ENCODE measurements at places on chromosomes 4 and X.

GRCh38 chr4:74444891-74445642 lies at the start of gene AREG:
Gene AREG, plus strand, starts transcription at chr4:74445136. Its CDS starts 210 bp downstream, at chr4:74445346.
- peak; percentile 78 for DNase-seq

GRCh38 chr4:138235419-138235952 lies 6.7 kb downstream of the SLC7A11 start:
- DNase-seq = peak; percentile 82

- no peak for DNase-seq
Observed at GRCh38 chrX:135383249-135383648, 38.5 kb upstream of the SMIM10L2A start.

DNA sequence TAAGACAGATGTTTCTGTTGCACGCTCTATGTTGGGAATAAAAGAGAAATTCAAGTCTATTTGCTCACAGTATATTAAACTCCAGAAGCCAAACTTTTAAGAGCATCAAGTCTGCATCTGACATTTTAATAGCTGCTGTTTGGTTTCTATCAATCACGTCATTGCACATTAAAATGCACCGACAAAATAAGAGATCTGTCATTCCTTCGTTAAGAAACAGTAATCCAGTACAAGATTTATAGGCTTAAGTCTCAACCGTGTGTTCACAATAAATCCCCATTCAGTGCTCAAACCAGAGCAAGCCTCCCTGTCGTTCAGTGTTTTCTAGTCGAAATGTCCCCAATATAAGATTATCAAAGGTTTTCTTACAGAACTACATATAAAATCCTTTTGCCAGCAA lies 89.0 kb upstream of the BMPR1B start:
- DNase-seq = no peak
